ENCODE measurements at places on chromosomes 12 and 14. TPM values are rescaled to one million over a fixed set of nuclear protein-coding genes. Genes with fewer than 3 reads are reported as not detected.

Gene PLEKHA5
- 5.5 TPM for total RNA-seq

Gene RBP5
- 0.58 TPM for total RNA-seq

Gene DNAI7
- 0.14 TPM for total RNA-seq

- DNase-seq = no peak
Measured at GRCh38 chr14:95700221-95700976, 13.5 kb downstream of the TCL1A start.

GRCh38 chr12:50508970-50509663 is 4.3 kb downstream of the DIP2B start:
- DNase-seq = no peak
